Bronchial smooth muscle cell (primary cell): ENCODE measurements at places on chromosomes 5 and 9. TPM values are rescaled to one million over a fixed set of nuclear protein-coding genes. Genes with fewer than 3 reads are reported as not detected.

Gene DCP2
- total RNA-seq, result 12.1 and 13.2 TPM in 2 replicates

Gene GARNL3
- 0.63 and 3.3 TPM in 2 replicates for total RNA-seq

Gene NUDCD2
- total RNA-seq, result 2.6 and 4.3 TPM in 2 replicates

Gene IFNK
- not detected in 2 replicates for total RNA-seq

Gene GPRIN1
- 1.8 and 3.2 TPM in 2 replicates for total RNA-seq

Gene PCDHGA2
- total RNA-seq, result 2.3 and 4.9 TPM in 2 replicates

Gene MOB3B
- total RNA-seq, result 0.09 and 0.16 TPM in 2 replicates

Gene SLC4A9
- not detected in 2 replicates for total RNA-seq

Gene SOX30
- total RNA-seq, result 0.16 TPM in 1 of 2 replicates, not detected in the other

Gene TGFBI
- total RNA-seq, result 985 and 2,490 TPM in 2 replicates

Gene RARS1
- total RNA-seq, result 104 and 151 TPM in 2 replicates

Gene KLF9
- 18.8 and 22.5 TPM in 2 replicates for total RNA-seq

Gene GAS1
- 48.3 and 50.0 TPM in 2 replicates for total RNA-seq

Gene LCN1
- not detected in 2 replicates for total RNA-seq

Gene FOXI1
- total RNA-seq, result not detected in 2 replicates

Gene BTNL3
- not detected in 2 replicates for total RNA-seq

Gene NEUROG1
- total RNA-seq, result not detected in 2 replicates

Gene ST8SIA4
- total RNA-seq, result 0.09 and 0.47 TPM in 2 replicates

Gene MLANA
- total RNA-seq, result not detected in 2 replicates

Gene UNC13B
- 21.0 and 25.5 TPM in 2 replicates for total RNA-seq

Gene MED10
- 9.0 and 10.4 TPM in 2 replicates for total RNA-seq

Gene TXNDC8
- total RNA-seq, result not detected in 2 replicates

Gene PCDHB12
- total RNA-seq, result 0.16 and 0.86 TPM in 2 replicates

Gene PCDH12
- total RNA-seq, result under 0.01 TPM in 1 of 2 replicates, not detected in the other

Gene NSG2
- not detected in 2 replicates for total RNA-seq

Gene NPR3
- 12.0 and 74.7 TPM in 2 replicates for total RNA-seq

Gene PNPLA7
- 1.8 and 3.0 TPM in 2 replicates for total RNA-seq

Gene CEL
- total RNA-seq, result 0.32 and 0.34 TPM in 2 replicates

Gene DEPDC1B
- 1.0 and 1.1 TPM in 2 replicates for total RNA-seq

Gene ADGRV1
- total RNA-seq, result 0.16 and 0.17 TPM in 2 replicates

Gene TMEFF1
- total RNA-seq, result 1.3 and 2.3 TPM in 2 replicates

Gene ZSWIM6
- 7.9 and 10.9 TPM in 2 replicates for total RNA-seq

Gene GFI1B
- total RNA-seq, result not detected in 2 replicates

Gene CCNI2
- total RNA-seq, result 0.09 TPM in 1 of 2 replicates, not detected in the other

Gene ENC1
- 11.7 and 14.5 TPM in 2 replicates for total RNA-seq

Gene C9orf152
- total RNA-seq, result not detected in 2 replicates

Gene MRNIP
- 15.3 and 28.9 TPM in 2 replicates for total RNA-seq

Gene GPSM1
- total RNA-seq, result 70.9 and 79.5 TPM in 2 replicates

Gene PCDHGB1
- 1.5 and 3.8 TPM in 2 replicates for total RNA-seq

Gene FANCG
- 11.5 and 11.8 TPM in 2 replicates for total RNA-seq

Gene ANKRD34B
- total RNA-seq, result not detected in 2 replicates

Gene SLC36A3
- not detected in 2 replicates for total RNA-seq

Gene GDA
- not detected in 2 replicates for total RNA-seq

Gene ANAPC2
- 27.1 and 29.3 TPM in 2 replicates for total RNA-seq

Gene NUP214
- 8.2 and 9.6 TPM in 2 replicates for total RNA-seq

Gene C5orf52
- total RNA-seq, result not detected in 2 replicates

Gene RPL12
- 1,024 and 1,424 TPM in 2 replicates for total RNA-seq

Gene SARDH
- total RNA-seq, result 3.0 and 4.6 TPM in 2 replicates

Gene PRDM9
- total RNA-seq, result not detected in 2 replicates

Gene TRIM7
- 1.7 and 3.0 TPM in 2 replicates for total RNA-seq

Gene ZNF366
- total RNA-seq, result not detected in 2 replicates

Gene ANKRD55
- total RNA-seq, result not detected in 2 replicates

Gene PCDHA11
- total RNA-seq, result 0.09 and 0.16 TPM in 2 replicates

Gene GFPT2
- total RNA-seq, result 63.4 and 66.5 TPM in 2 replicates

Gene PCDHB14
- total RNA-seq, result 0.63 and 2.6 TPM in 2 replicates

Gene PITX1
- total RNA-seq, result 0.47 and 4.1 TPM in 2 replicates

Gene FGF1
- total RNA-seq, result 0.34 and 0.47 TPM in 2 replicates
